ENCODE measurements at places on chromosomes 3 and 15.
A peak's percentile ranks its signal among the peaks of the same experiment; 100 is the strongest.

DNA sequence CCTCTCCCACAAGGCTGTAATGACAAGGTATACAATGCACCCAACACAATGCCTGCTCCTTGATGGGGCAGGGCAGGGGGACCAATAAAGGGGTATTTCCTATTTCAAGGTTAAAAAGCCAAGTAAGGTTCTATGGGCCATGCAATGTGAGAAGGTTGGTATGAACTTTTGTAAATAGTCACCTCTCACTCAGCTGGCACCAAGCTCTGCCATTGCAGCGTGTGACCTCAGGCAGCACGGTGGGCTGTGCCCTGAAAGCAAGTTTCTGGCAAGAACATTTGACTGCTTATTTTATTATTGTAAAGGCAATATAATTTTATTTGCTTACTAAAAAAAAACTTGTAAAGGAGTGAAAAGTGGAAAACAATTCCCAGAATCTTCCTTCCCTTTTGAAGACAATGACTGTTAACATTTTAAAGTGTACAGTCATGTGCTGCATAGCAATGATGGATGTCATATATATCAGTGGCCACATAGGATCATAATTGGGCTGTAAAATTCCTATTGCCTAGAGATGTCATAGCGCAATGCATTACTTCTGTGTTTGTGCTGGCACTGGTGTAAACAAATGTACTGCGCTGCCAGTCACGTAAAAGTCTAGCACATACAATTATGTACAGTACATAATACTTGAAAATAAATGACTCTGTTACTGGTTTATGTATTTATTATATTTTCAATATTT is 167.3 kb upstream of the RORA start:
- no peak for DNase-seq

GRCh38 chr3:185153171-185153771 is 411 bp upstream of the C3orf70 start:
- no peak for DNase-seq

DNA sequence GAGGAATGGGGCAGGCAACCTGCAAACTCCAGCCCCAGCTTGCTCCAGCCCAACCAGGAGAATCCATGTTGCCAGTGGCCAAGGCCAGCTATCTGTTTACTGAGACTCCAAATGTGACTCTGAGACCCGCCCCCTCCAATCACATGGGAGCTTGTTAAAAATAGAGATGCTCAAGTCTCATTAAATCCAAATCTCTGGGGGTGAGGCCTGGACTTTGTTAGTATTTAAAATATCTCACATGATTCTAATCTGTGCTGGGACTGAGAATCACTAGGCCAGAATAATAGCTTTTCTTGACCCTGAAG is 224.2 kb upstream of the TBL1XR1 start:
- no peak for DNase-seq

DNA sequence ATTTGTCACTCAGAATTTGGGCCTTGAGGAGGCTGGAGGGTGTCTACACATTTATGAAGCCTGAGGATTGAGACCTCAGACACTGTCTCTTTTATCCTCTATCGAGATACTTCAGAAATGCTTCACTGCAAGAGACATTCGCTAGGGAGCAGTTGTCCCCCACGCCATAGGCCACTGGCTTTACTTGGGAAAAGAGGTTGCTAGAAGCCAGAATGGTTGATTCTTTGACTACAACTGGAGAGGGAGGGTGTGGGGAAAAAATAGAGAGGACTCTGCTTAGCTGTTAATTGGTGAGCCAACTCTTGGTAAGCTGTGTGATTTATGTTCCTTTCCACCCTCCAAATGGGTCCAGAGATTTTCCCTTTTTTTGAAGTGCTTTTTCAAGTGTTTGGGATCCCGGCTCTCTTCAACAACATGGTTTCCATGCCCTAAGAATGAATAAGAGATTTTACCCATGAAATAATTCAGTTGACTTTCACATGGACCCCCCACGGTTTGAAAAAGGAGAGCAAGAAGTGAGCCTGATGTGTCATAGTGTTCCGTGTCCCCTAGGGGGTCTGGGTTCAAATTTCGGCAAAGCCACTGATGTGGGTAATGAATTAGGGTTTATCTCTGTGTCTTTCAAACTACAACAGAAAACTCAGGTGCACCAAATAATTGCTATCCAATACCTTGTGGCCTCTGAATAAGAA is 2.7 kb downstream of the BOC start:
- no peak for DNase-seq

- no peak for DNase-seq
These were observed 620.5 kb upstream of the TBL1XR1 start for GRCh38 chr3:177817751-177818150.

GRCh38 chr3:181782306-181782954 is 70.7 kb downstream of the SOX2 start:
- DNase-seq = peak; percentile 69

All from Caki2 (cell line).